ENCODE measurements at places on chromosomes 16 and 17. TPM values are rescaled to one million over a fixed set of nuclear protein-coding genes. Genes with fewer than 3 reads are reported as not detected.

GRCh38 chr16:24737391-24737871, 8.0 kb downstream of the TNRC6A start:
- no peak for DNase-seq
- H3K36me3 ChIP-seq: peaks cover 14% of the 10 kb centered on the region
- no peak overlapping the region for H3K4me3 ChIP-seq
- peak overlapping the region; percentile 5 for H3K27ac ChIP-seq

- no peaks in the 10 kb centered on the region for H3K4me1 ChIP-seq
- no peak overlapping the region for H3K4me3 ChIP-seq
- peak; percentile 89 for DNase-seq
- no peaks in the 10 kb centered on the region for H3K36me3 ChIP-seq
- H3K27ac ChIP-seq: no peak overlapping the region
- peaks cover 44% of the 10 kb centered on the region for H3K27me3 ChIP-seq
Observed at GRCh38 chr17:49952209-49952911, 16.6 kb upstream of the DLX4 start.

DNA sequence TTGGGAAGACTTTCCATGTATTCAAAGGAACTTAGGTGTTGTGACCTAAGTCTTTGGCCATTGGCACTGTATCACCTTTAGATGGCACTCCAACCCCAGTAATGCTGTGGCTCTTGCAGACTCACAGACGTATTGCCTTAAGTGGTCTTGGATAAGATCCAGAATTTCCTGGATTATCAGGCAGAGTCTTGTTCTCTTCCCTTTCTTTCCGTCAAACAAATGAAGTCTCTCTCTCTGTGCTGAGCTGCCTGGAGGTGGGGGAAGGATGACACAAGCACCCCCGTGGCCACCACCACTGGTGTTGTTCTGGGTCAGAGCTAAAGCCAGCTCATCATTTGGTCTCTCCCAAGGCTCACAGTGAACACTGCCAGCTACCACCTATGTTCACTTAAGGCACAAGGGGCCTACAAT, 789.9 kb upstream of the KIF2B start:
- no peak overlapping the region for H3K27ac ChIP-seq
- no peaks in the 10 kb centered on the region for H3K4me1 ChIP-seq
- no peaks in the 10 kb centered on the region for H3K36me3 ChIP-seq
- no peak overlapping the region for H3K4me3 ChIP-seq
- no peaks in the 10 kb centered on the region for H3K27me3 ChIP-seq

DNA sequence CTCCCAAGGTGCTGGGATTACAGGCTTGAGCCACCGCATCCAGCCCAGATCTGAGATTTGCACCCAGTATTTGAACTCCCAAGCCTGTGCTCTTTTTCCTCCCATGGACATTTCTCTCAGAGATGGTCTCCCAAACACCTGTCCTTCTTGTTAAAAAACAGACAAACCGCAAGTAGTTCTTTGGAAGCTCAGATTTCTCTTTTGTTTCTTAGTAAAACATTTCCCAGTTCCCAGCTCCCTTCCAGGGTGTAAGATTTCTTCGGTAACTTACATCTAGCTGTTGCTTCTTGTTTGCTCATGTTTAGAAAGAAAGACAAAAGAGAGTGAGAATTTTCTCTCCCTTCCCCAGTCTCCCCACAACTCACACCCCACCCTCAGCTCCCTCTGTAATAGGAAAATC, 36.2 kb downstream of the IL4R start:
- peaks cover 20% of the 10 kb centered on the region for H3K4me1 ChIP-seq
- H3K27me3 ChIP-seq: no peaks in the 10 kb centered on the region
- H3K4me3 ChIP-seq: no peak overlapping the region
- no peak overlapping the region for H3K27ac ChIP-seq
- peaks cover 100% of the 10 kb centered on the region for H3K36me3 ChIP-seq
- no peak for DNase-seq

- H3K4me1 ChIP-seq: no peaks in the 10 kb centered on the region
- H3K27me3 ChIP-seq: no peaks in the 10 kb centered on the region
- no peak overlapping the region for H3K27ac ChIP-seq
- H3K36me3 ChIP-seq: no peaks in the 10 kb centered on the region
Observed at GRCh38 chr17:77665833-77666232, 292.7 kb upstream of the TNRC6C start.

GRCh38 chr16:4038448-4038847, 77.8 kb downstream of the ADCY9 start:
- H3K36me3 ChIP-seq: no peaks in the 10 kb centered on the region
- no peaks in the 10 kb centered on the region for H3K27me3 ChIP-seq
- H3K4me1 ChIP-seq: no peaks in the 10 kb centered on the region
- no peak overlapping the region for H3K27ac ChIP-seq

DNA sequence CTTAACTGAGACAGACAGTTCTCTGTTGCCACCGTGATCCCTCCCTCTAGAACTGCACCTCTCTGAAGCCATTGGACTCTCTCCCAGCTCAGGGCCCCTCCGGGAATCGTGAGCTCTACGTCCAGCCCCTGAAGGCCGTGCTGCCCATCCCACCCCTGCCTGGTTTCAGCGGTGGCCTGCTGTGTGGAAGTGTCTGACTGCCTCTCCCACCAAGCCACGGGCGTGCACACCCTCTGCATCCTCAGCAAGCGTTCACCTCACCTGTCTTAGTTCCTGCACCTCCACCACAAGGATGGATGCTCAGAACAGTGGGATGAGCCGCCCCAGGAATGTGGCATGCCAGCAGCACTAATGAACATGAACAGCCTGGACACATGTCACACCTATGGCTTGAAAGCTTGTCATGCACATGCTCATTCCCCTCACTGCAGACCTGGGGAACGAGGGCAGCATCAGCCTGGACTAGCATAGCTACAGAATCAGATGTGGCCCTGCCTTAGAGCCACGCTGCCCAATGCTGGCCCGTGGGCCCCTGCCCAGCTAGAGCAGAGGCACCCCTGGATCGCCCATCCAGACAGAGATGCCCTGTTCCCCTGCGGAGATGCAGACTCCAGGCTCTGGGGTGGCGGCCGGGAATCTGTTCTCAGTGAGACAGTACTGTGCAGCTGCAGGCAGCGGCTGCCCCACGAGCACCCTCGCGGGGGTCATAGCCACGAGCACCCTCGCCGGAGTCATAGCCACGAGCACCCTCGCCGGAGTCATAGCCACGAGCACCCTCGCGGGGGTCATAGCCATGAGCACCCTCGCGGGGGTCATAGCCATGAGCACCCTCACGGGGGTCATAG, 73.7 kb upstream of the CHMP6 start:
- peaks cover 42% of the 10 kb centered on the region for H3K36me3 ChIP-seq
- no peak overlapping the region for H3K4me3 ChIP-seq
- no peaks in the 10 kb centered on the region for H3K4me1 ChIP-seq
- DNase-seq: no peak

DNA sequence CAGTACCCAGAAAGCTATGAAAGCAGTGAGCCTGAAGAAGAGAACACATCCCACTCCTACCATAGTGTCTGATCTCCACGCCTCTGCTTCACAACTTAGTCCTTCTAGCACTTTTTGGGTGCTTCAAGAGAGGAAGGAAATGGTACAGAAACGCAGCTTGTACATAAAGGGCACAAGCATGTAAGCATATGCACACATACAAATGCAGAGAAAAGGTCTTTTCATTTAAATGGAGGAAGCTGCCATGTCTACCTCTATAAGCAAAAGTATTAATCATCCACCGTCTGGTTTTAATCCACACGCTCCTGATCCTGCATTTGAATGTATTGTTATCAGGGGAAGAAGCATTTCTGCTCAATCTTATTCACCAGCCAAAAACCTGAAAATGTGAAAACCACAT, 100.7 kb downstream of the HIC1 start:
- no peak overlapping the region for H3K4me3 ChIP-seq
- H3K27ac ChIP-seq: no peak overlapping the region
- H3K36me3 ChIP-seq: peaks cover 14% of the 10 kb centered on the region
- no peaks in the 10 kb centered on the region for H3K27me3 ChIP-seq
- DNase-seq: no peak

DNA sequence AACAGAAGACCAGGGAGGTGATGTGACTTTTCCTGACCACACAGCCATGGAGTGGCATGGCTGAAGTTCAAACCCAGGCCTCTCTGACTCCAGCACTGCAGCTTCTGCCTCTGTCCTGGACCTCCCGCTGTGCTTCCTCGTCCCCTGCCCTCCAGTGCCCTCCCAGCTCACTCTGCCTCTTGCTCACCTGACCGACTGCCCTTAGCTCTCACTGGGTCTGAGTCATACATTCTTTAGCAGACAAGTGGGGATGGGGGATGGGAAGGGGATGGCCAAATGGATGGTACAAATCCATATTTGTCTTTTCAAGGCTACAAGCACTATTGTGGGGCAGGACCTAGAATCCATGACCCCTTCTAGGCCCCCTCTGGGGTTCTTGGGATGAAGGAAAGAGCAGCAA, 33.0 kb downstream of the PITPNM3 start:
- H3K4me1 ChIP-seq: no peaks in the 10 kb centered on the region
- no peaks in the 10 kb centered on the region for H3K36me3 ChIP-seq
- H3K4me3 ChIP-seq: no peak overlapping the region
- no peaks in the 10 kb centered on the region for H3K27me3 ChIP-seq

- H3K27ac ChIP-seq: no peak overlapping the region
- no peak overlapping the region for H3K4me3 ChIP-seq
- DNase-seq: no peak
- H3K27me3 ChIP-seq: no peaks in the 10 kb centered on the region
- no peaks in the 10 kb centered on the region for H3K36me3 ChIP-seq
Observed at GRCh38 chr16:21263640-21264570, 14.2 kb downstream of the CRYM start.

- peaks cover 37% of the 10 kb centered on the region for H3K36me3 ChIP-seq
- H3K4me3 ChIP-seq: peak within 1 kb of the TSS; percentile 85
- H3K4me1 ChIP-seq: peaks cover 69% of the 10 kb centered on the region
Observed at GRCh38 chr17:28726226-28726626, at the start of gene TLCD1. Gene TLCD1 (minus strand): TSS chr17:28726233. CDS start chr17:28726097, 136 bp downstream.

DNA sequence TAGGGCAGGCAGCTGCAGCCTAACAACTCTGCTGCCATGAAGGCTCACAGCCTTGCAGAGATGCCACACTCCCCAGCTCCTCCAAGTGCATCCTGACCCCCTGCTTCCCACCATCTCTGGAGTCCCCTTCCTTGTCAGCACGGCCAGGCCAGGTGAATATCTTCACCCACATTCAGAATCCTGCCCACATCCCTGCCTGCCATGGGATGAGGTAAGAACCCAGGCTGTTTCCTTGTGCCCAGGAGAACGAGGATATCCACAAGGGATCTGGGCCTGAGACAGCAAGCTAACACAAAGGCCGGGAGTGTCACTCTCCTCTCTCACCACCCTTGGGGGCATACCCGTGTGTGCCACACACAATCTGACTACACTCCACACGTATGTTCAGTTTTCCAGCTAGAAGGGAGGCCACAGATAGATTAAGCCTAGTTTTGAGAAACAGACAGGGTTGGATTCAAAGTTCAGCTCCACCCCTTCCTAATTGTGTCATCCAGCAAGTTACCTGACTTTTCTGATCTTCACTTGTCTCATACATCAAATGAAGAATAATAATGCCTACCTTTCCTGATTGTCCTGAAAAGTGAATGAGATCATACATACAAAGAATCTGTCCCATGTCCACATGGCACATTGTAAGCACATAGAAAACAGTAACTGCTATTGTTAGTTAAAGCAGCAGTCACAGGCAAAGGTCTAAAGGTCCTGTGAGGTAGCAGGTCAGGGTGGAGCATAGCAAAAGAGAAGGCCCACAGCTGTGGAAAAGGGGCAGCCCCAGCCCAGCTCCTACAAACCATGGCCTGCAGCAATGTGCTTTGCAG, 17.4 kb upstream of the SUPT4H1 start:
- H3K27me3 ChIP-seq: no peaks in the 10 kb centered on the region
- no peaks in the 10 kb centered on the region for H3K4me1 ChIP-seq
- H3K27ac ChIP-seq: no peak overlapping the region
- no peak overlapping the region for H3K4me3 ChIP-seq
- DNase-seq: no peak

DNA sequence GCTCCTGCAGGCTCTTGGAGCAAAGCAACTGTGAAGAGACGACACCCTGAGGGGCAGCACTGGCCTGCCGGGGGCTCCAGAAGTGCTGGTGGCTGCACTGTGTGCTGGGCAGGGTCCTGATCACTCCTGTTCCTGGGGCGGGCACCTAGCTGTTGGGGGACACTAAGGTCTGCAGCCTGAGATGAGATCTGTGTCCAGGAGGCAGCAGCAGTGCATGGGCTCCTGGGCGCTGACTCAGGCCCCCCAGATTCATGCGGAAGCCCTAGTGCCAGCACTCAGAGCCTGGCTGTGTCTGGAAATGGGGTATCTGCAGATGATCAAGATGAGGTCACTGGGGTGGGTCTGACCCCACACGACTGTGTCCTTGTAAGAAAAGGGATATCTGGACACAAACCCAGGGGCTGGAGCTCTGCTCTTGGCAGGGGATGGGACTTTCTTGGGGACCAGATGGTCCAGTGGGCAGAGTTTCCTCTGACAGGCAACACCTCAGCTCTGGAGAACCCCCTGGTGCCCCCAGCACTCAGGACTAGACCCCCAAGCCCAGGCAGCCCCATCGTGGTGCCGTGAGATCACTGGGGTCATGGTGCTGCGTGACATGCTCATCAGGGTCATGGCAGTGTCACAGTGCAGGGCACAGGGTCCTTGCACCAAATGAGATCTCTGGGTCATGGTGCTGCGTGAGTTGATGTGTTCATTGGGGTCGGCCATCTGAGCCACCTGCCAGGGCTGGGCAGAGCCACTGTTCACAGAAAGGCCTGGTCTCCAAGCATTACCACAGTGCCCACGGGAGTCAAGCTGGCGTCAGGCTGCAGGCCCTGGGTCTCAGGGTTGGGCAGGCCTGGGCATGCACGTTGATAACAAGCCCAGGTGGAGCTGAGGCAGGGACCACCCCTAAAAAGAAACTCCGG, 9.5 kb downstream of the FAAP100 start:
- peaks cover 79% of the 10 kb centered on the region for H3K36me3 ChIP-seq
- H3K27me3 ChIP-seq: peaks cover 5% of the 10 kb centered on the region
- H3K4me1 ChIP-seq: no peaks in the 10 kb centered on the region
- no peak for DNase-seq
- no peak overlapping the region for H3K27ac ChIP-seq

GRCh38 chr17:68867759-68868516, 87.3 kb downstream of the ABCA8 start:
- no peaks in the 10 kb centered on the region for H3K27me3 ChIP-seq
- no peak overlapping the region for H3K27ac ChIP-seq
- no peak overlapping the region for H3K4me3 ChIP-seq
- DNase-seq: no peak
- H3K36me3 ChIP-seq: no peaks in the 10 kb centered on the region
- H3K4me1 ChIP-seq: no peaks in the 10 kb centered on the region

- DNase-seq: no peak
- H3K27ac ChIP-seq: peak overlapping the region; percentile 77
- peak overlapping the region; percentile 27 for H3K4me3 ChIP-seq
- H3K4me1 ChIP-seq: peaks cover 20% of the 10 kb centered on the region
Observed at GRCh38 chr16:66408163-66409048, 18.7 kb upstream of the BEAN1 start.

GRCh38 chr16:53052519-53053501, at the start of gene CHD9NB:
Gene CHD9NB (minus strand): TSS chr16:53052897. CDS start chr16:53044158, 8,739 bp downstream.
- no peak within 1 kb of the TSS for H3K27ac ChIP-seq
- no peaks in the 10 kb centered on the region for H3K36me3 ChIP-seq
- DNase-seq: no peak
- no peaks in the 10 kb centered on the region for H3K27me3 ChIP-seq
- peaks cover 39% of the 10 kb centered on the region for H3K4me1 ChIP-seq
- no peak within 1 kb of the TSS for H3K4me3 ChIP-seq

Gene PIK3R6
- 2.5 TPM for total RNA-seq

Gene LHX1
- total RNA-seq: not detected

Gene CDH13
- total RNA-seq: 14.3 TPM

Gene PDP2
- 16.9 TPM for total RNA-seq

Gene GRAPL
- 10.8 TPM for total RNA-seq

Gene ADORA2B
- total RNA-seq: 6.2 TPM

Gene EVPL
- total RNA-seq: 36.8 TPM

Gene CNTNAP4
- total RNA-seq: not detected

Gene NPIPB2
- total RNA-seq: 5.6 TPM

Gene TLCD3B
- total RNA-seq: not detected

Gene CLEC19A
- not detected for total RNA-seq

Gene TNFRSF13B
- total RNA-seq: 0.27 TPM
